ENCODE measurements at places on chromosomes 12 and 14.

DNA sequence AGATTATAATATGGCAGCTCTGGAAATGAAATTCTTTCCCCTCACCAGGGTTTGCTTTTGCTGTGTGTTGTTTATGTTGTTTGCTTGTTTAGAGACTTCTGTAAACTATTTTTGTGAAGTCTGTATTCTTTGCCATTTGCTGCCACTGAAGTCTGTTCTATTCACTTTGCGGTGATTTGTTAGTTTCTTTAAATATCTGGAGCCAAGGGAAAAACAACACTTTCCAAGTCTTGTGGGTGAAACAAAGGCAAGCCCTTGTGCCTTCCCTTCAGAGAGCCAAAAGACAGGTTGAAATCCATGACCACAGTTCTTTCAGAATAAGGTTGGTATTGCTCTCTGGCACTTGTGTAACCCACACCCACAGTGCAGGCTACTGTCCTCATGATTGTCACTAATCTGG is 59.5 kb upstream of the RNU6-7 start:
- DNase-seq = no peak

GRCh38 chr14:50813544-50813863 is 17.5 kb downstream of the NIN start:
- DNase-seq = no peak

DNA sequence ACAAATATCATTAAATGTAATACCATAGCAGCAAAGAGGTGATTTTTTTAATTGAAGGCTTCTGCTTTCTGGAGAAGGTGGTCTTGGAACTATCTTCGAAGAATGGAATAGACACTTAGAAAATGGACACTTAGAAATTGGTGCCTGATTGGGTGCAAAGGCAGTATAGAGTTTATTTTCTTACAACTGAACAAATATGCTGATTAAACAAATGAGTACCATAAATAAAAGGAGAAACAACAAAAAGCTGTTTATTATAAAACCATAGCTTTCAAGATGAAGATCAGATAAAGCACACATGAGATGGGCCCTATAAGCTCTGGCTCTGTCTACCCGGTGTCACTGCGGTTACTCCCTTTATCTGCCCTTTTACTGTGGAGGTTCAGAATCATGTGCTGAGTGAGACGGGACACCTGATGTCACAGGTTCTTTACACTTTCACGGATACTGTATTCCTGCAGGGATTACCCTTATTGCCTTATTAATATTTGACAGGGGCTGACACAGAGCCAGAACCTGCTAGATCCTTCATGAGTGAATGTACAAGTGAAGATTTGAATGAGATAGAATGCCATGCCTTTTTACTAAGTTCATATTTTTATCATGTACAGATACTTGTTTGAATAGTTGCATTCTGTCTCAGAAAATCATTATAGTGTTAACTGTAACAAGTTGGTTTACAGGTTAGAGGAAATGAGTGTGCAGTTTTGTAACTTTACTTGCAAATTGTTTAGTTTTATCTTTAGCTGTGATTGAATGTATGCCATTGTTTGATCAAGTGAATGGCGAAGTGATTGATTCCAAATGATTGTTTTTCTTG is 477.5 kb upstream of the RGS6 start:
- DNase-seq = no peak

DNA sequence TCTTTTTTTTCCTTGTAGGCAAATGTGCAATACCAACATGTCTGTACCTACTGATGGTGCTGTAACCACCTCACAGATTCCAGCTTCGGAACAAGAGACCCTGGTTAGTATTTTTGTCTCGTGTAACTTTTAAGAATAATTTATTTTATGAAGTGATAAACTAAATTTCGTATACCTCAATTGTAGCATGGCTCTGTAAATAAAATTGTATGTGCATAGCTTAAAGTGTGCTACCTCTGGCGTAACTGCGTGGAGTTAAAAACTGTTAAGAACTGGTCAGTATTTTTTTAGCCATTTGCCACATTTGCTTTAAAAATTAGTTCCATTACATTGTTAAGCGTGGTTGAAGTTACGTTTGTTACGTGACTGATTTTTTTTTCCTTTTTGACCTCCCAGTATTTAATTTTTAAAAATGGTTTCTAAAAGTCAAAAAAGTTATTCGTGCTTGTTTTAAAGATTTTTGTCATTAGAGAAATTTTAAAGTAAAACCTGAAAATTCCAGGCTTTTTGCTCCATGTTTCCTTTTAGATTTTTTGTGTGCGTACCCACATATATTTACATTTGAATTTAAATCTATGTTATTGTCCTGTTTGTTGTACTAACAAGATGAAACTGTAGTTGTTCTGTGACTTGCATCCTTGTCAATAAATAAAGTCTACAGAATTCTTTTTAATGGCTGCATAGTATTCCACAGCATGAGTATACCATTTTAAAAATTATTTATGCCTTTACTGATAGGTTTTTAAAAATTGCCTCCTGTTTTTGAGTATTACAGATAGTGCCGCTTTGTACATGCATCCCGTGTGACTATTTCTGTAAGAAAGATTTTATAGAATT is 1.4 kb downstream of the MDM2 start:
- no peak for DNase-seq

- DNase-seq = no peak
Observed at GRCh38 chr12:26434299-26435068, 239.1 kb downstream of the SSPN start.

- no peak for DNase-seq
Observed at GRCh38 chr14:99718031-99718810, 34.1 kb downstream of the CYP46A1 start.

DNA sequence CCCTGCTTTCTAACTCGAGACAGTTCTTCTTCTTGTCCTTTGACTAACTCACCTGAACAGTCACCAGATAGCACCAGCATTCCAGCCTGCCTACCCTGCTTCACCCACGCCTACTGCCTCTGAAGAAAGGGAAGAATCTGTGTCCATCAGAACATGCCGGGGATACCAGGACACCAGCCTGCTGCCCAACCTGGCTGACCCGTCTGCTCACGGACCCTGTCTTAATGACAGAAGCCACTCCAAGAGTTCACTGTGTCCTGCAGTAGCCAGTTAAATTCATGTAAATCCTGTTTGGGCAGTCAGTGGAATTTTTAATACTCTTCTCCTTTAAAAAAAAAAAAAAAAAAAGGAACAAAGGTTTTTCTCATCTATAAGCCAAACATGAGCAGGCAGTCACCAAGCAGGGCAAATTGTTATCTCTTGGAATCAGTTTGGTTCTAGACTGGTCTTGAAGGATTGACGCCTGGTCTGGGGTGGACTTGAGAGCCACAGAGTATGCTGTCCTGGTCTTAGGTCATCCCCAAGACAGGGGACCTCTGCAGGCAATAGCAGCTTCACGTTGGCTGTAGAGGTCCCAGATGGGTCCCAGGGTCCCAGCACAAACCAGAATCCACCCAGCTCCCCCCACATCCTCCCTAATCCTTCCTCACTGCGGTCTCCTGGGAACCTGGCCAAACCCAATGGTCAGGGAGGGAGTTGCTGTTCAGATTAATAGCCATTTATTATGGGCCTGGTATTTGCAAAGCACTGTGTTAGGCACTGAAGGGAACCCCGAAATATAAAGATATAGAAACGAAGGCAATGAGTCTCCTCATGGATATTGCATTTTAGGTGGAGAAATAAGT is 181.1 kb upstream of the HIF1A start:
- no peak for DNase-seq

GRCh38 chr12:75641031-75641780 is 129.8 kb upstream of the KRR1 start:
- DNase-seq = peak; percentile 67

GRCh38 chr12:14408208-14408607 is 42.7 kb downstream of the ATF7IP start:
- DNase-seq = no peak

- DNase-seq = no peak
Observed at GRCh38 chr14:88868558-88869159, 44.2 kb downstream of the TTC8 start.

DNA sequence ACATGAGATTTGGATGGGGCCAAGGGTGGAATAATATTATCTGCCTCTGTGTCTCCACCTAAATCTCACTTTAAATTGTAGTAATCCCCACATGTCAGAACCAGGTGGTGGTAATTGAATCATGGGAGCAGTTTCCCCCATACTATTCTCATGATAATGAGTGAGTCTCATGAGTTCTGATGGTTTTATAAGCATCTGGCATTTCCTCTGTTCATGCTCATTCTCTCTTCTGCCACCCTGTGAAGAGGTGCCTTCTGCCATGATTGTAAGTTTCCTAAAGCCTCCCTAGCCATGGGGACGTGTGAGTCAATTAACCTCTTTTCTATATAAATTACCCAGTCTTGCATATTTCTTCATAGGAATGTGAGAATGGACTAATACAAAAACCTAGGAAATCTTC is 29.9 kb downstream of the TSPAN19 start:
- DNase-seq = no peak

DNA sequence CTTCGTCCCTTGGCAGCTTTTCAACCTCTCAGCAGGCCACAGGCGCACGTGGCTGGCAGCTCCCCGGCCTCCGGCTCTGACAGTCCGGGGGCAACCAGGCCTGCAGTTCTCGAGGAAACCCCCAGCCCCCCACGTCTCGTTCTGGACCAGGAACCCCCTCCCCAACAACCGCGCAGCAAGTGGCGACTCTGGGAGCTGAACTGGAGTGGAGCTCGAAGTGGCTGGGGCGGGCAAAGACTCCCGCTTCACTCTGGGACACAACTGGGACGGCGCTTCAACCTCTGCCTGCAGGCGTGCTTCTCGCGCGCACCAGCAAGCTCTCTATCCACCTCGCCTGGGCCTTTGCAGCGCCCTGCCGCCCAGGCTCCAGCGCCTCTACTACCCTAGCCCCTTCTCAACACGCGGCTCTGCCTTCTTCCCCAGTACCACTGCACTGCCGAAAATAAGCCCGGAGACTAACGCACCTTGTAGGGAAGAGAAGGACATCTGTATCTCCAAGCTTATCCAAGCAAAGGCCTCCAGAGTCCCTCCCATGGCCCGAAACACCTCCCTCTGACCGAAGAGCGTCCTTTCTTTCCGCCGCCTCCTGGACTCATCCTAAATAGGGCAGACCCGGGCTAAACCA is 2.4 kb upstream of the NKX2-1 start:
- DNase-seq = no peak

DNA sequence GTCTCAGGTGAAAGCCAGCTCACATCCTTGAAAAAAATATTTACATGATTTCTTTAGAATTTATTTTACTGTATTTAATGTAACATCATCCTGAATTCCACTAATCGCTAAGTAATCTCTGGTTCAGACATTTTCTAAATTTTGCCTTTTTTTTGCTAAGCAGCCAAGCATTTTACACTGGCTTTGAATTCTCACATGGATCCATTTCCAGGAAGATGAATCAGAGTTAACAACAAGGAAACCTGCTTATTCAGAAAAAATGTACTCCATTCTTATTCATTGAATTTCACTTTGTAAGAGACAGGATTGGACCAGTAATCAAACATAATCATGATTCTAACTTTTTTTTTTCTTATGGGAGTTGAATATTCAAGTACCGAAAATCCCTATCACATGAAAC is 1785.1 kb upstream of the FLRT2 start:
- DNase-seq = no peak

- peak; percentile 12 for DNase-seq
Observed at GRCh38 chr12:127230843-127231260, 1036.1 kb upstream of the TMEM132C start.

DNA sequence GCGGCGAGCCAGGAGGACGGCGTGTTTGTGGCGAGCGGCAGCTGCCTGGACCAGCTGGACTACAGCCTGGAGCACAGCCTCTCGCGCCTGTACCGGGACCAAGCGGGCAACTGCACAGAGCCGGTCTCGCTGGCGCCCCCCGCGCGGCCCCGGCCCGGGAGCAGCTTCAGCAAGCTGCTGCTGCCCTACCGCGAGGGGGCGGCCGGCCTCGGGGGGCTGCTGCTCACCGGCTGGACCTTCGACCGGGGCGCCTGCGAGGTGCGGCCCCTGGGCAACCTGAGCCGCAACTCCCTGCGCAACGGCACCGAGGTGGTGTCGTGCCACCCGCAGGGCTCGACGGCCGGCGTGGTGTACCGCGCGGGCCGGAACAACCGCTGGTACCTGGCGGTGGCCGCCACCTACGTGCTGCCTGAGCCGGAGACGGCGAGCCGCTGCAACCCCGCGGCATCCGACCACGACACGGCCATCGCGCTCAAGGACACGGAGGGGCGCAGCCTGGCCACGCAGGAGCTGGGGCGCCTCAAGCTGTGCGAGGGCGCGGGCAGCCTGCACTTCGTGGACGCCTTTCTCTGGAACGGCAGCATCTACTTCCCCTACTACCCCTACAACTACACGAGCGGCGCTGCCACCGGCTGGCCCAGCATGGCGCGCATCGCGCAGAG is 873 bp downstream of the PLXNC1 start:
- DNase-seq = peak; percentile 54

DNA sequence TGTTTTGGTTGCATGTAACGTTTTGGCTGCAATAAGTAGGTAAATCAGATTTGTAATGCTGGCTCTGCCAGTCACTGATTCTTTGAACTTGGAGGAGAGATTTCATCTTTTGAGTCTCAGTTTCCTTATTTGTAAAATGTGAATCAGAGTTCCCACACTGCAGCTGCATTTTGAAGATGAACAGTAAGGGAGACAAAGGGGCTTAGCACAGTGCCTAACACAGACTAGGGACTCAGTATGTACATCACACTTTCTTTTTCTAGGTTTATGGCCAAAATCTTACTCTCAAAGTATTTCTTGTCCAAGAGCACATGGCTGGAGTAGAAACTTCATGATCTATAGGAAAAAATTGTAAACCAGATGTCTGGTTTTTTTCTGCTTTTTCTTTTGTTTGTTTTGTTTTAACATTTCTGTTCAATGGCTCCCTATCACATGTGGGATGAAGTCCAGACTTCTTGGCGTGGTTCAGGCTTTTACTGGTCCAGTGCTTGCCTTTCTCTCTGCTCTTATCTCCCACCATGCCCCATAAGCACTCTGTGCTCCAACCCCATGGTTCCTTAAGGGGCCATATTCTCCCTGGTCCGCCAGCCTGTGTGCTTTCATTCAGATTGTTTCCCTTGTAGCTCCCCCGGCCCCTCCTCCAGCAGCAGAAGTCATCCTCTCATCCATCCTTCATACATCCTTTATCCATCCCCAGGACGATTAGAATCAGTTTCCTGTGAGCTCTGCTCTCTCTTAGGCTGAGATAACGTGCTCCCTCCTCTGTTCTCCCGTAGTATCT is 58.0 kb downstream of the SYNE2 start:
- DNase-seq = no peak

Measured in activated CD4-positive, alpha-beta memory T cell treated with anti-CD3 and anti-CD28 coated beads for 36 hours (primary cell).